PC-9 (cell line): ENCODE measurements at places on chromosomes 2 and 18. TPM values are rescaled to one million over a fixed set of nuclear protein-coding genes. Genes with fewer than 3 reads are reported as not detected.

Gene SDC1
- total RNA-seq, result 114 and 128 TPM in 2 replicates

DNA sequence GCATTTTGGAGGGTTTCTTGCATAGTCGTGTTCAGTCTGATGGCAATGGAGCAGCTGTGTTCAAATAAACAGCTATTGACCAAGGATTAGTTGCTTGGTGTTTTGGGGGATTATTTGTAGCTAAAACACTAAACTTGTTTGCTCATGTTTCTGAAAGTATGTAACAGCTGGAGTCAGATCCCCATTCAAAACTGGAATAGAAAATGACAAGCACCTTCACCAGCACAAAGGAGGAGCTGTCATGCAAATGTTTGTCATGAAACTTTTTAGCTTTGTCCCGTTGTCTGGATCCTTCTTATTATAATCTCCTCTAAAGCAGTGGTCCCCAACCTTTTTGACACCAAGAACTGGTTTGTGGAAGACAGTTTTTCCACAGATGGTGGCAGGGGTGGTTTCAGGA is 96.9 kb upstream of the ZNF236 start:
- no peak overlapping the region for H3K4me3 ChIP-seq
- H3K27me3 ChIP-seq, result peaks cover 52% of the 10 kb centered on the region
- H3K4me1 ChIP-seq, result no peaks in the 10 kb centered on the region
- no peak for DNase-seq
- H3K27ac ChIP-seq, result no peak overlapping the region
- no peaks in the 10 kb centered on the region for H3K36me3 ChIP-seq

DNA sequence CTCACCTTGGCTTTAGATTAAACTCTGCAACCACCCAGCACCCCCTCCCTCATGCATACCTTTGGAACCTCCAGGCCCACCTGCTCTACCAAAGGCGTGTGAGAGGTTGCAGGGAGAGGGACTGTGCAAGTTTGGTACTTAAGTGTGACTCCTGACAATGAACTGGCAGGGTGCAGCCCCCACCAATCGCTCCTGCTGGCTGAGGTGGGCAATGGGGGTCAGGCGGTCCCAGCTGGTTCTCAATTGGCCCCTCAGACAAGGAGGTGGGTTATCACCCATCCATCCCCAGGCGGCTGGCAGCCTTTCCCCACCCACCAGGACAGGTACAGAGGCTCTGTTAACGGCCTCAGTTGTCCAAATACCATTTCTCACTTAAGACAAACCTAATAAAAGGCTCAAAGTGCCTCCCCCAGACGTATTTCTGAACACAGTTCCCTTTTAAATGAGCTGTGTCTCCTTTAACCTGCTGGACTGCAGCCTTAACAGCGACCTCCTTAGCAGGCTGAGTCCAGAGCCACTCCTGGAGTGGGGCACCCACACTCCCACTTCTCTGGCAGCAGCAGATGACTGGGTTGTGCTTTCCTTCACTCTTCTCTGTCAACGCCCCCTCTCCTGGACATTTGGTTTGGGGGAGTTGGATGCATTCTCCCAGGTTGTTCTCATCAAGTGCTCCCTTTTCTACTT is 169.2 kb upstream of the SMAD2 start:
- H3K36me3 ChIP-seq, result no peaks in the 10 kb centered on the region
- DNase-seq, result no peak
- peaks cover 5% of the 10 kb centered on the region; the same call in 1 of the 2 replicates for H3K27me3 ChIP-seq
- H3K27ac ChIP-seq, result no peak overlapping the region

DNA sequence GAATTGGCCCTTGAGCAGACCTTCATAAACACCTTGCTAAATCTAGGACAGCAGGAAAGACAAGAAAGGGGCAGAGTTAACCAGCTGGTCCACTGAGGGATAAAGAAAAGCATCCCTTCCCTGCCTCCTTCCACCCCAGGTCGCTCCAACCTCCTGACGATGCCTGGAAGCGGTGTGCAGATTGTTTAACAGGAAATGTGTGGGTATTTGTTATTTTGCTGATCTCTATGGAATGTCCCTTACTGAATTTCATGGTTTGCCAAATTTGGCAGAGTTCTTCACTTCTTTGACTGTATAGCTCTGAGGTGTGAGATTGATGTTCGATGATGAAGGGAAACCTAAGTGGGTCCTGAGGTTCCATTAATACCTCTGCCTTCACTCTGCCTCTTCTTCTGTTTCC is 72.9 kb downstream of the MAP3K20 start:
- peaks cover 26% of the 10 kb centered on the region for H3K4me1 ChIP-seq
- no peaks in the 10 kb centered on the region for H3K36me3 ChIP-seq
- no peak overlapping the region for H3K27ac ChIP-seq
- DNase-seq, result no peak
- no peak overlapping the region for H3K4me3 ChIP-seq
- no peaks in the 10 kb centered on the region for H3K27me3 ChIP-seq

DNA sequence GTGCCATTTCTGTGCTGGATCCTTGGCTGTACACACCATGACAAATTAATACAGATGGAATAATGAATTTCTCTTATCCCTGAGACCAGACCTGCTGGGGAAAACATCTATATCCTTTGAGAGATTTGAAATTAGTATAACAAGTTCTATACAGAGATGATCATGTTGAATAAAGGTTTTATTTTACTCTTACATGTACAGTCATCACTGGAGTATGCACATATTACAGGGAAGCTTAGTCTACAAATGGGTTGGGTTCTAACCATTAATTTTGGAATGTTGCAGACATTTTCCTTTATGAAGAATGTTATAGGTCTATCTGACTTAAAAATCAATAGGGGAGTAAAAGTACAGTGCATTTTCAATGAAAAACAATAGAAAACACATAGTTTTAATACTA is 29.9 kb upstream of the MMADHC start:
- H3K4me3 ChIP-seq, result no peak overlapping the region
- DNase-seq, result no peak
- H3K27me3 ChIP-seq, result no peaks in the 10 kb centered on the region
- no peaks in the 10 kb centered on the region for H3K4me1 ChIP-seq

Gene KIF1A
- not detected in 2 replicates for total RNA-seq

Gene SERPINB2
- 0.73 TPM in 1 of 2 replicates, not detected in the other for total RNA-seq

DNA sequence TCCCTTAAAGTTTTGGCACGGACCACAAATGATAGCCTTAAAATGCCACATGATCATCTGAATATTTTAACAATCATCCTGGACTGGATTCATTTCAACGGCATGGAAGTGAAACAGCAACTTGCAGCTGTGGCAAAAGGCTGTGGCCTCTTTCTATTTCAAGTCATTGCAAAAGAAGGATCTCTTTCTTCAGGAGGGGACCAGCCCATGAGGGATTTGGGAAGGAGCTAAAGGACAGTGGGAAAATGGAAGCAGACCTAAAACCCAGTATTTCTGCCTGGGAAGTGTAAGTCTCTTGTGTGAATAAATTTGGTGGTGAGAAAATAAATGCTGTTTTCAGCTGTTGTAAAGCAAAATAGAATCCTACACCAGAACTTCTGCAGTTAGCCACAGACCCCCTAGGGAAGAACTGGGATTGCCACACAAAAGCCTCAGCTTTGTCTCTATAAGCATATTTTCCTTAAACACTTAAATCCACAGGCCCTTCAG is 107.3 kb upstream of the ZFP36L2 start:
- no peaks in the 10 kb centered on the region for H3K36me3 ChIP-seq
- no peaks in the 10 kb centered on the region for H3K4me1 ChIP-seq
- no peaks in the 10 kb centered on the region for H3K27me3 ChIP-seq
- H3K27ac ChIP-seq, result no peak overlapping the region
- H3K4me3 ChIP-seq, result no peak overlapping the region
- no peak for DNase-seq

Gene KIAA2012
- not detected in 2 replicates for total RNA-seq

Gene TUBA4B
- not detected in 2 replicates for total RNA-seq

Gene FAHD2B
- total RNA-seq, result 28.8 and 38.6 TPM in 2 replicates

GRCh38 chr2:30139131-30139870 is 7.5 kb upstream of the YPEL5 start:
- no peaks in the 10 kb centered on the region for H3K27me3 ChIP-seq
- no peak for DNase-seq
- no peaks in the 10 kb centered on the region for H3K36me3 ChIP-seq
- H3K27ac ChIP-seq, result no peak overlapping the region
- H3K4me1 ChIP-seq, result no peaks in the 10 kb centered on the region

- no peak for DNase-seq
- no peaks in the 10 kb centered on the region for H3K27me3 ChIP-seq
- no peak overlapping the region for H3K27ac ChIP-seq
- no peaks in the 10 kb centered on the region for H3K36me3 ChIP-seq
Measured at GRCh38 chr18:79336556-79337142, 59.1 kb upstream of the NFATC1 start.

DNA sequence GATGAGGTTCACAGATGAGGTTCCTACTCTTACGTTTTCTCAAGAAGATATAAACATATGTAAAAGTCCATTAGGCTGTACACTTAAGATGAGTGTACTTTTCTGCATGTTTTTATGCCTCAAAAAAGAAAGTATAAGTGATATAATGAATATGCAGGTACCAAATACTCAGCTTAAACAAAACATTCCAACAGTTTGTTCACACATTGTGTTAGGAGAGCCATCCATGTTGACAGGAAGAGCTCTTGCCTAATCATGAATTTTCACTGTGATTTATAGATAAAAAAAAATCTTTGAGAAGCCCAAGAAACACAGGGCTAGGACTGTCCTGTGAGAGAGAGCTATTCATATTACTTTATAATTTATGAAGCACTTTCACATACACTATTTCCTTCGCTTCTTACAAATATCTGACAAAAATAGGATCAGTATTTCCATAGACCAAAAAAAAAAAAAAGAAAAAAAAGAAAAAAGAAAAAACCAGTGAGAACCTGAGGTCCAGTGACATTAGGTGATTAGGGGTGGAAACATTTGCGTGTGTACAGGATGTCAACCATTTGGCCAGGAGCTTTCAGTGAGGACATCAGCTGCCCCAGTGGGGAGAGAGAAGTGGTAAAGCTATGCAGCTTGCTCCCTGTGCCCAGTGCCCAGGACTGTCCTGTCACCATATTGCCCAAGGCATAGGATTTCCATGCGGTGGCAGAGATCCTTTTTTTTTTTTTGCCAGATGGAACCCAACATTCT is 38.7 kb downstream of the BUB1 start:
- no peaks in the 10 kb centered on the region for H3K27me3 ChIP-seq
- H3K27ac ChIP-seq, result no peak overlapping the region
- H3K4me3 ChIP-seq, result no peak overlapping the region
- peaks cover 13% of the 10 kb centered on the region for H3K36me3 ChIP-seq
- no peak for DNase-seq
- no peaks in the 10 kb centered on the region for H3K4me1 ChIP-seq

Gene COL6A3
- 0.57 and 0.75 TPM in 2 replicates for total RNA-seq

- no peak for DNase-seq
- H3K4me3 ChIP-seq, result no peak overlapping the region
- H3K4me1 ChIP-seq, result no peaks in the 10 kb centered on the region
- no peaks in the 10 kb centered on the region for H3K27me3 ChIP-seq
Measured at GRCh38 chr2:181047829-181048228, 67.4 kb downstream of the UBE2E3 start.

DNA sequence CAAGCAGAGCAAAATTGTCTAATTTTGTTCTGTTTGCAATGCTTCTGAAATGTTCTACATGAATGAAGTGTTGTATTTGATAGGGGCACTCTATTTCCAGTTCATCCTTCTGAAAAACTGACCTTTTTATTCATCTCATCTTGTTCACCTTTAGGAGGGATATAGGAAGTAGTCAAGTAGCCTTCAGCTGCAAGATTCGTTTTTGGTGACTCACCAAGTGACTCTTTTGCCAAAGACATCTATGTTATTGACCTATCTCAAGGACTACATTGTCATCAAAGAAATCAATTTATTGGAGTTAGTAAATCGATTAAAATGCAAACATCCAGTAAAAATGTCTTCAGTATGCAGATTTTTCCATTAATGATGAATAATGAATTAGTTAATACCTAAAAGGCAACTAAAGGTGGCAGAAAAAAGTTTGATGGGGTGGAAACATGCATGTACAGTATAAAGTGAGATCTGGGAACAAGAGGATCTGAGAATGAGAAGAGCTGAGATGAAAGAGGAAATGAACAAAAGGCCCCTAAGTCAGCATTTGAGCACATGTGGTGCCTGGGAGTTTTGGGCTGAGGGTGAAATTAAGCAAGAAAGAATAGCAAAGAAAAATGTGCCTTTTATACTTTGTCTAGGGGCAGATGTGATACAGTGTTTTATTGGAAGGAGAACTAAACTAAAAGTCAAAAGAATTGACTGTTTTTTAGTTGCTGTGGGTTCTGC is 255.1 kb upstream of the LINC00305 start:
- DNase-seq, result no peak
- H3K36me3 ChIP-seq, result no peaks in the 10 kb centered on the region
- H3K27me3 ChIP-seq, result no peaks in the 10 kb centered on the region
- no peak overlapping the region for H3K27ac ChIP-seq

GRCh38 chr18:9025091-9025838 is 77.2 kb upstream of the NDUFV2 start:
- no peak overlapping the region for H3K27ac ChIP-seq
- peaks cover 8% of the 10 kb centered on the region; the same call in 1 of the 2 replicates for H3K4me1 ChIP-seq
- no peak overlapping the region for H3K4me3 ChIP-seq
- H3K27me3 ChIP-seq, result no peaks in the 10 kb centered on the region
- peak; percentile 87 for DNase-seq

Gene FAM161A
- 8.4 and 12.2 TPM in 2 replicates for total RNA-seq

DNA sequence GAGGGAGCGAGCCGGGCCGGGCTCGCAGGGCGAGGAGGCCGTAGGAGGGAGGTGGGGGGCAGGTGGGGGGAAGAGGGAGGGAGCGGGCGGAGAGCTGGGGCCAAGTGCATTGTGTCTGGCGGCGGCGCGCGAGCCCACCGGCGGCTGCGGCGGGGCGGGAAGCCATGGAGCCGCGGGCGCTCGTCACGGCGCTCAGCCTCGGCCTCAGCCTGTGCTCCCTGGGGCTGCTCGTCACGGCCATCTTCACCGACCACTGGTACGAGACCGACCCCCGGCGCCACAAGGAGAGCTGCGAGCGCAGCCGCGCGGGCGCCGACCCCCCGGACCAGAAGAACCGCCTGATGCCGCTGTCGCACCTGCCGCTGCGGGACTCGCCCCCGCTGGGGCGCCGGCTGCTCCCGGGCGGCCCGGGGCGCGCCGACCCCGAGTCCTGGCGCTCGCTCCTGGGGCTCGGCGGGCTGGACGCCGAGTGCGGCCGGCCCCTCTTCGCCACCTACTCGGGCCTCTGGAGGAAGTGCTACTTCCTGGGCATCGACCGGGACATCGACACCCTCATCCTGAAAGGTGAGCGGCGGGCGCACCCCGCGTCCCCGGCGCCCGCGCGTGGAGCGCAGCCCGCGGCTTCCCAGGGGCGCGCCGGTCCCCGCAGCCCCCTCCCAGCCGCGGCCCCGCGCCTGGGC is at the start of gene TMEM178A:
Gene TMEM178A (plus strand): TSS at position 107 of the 680 bp plus-strand sequence. CDS start 58 bp downstream, at position 165.
- H3K27me3 ChIP-seq, result 0 out of 2 replicates have a peak, but pooled peaks cover 4% of the 10 kb centered on the region
- no peaks in the 10 kb centered on the region for H3K4me1 ChIP-seq
- no peak within 1 kb of the TSS for H3K27ac ChIP-seq
- H3K36me3 ChIP-seq, result no peaks in the 10 kb centered on the region

DNA sequence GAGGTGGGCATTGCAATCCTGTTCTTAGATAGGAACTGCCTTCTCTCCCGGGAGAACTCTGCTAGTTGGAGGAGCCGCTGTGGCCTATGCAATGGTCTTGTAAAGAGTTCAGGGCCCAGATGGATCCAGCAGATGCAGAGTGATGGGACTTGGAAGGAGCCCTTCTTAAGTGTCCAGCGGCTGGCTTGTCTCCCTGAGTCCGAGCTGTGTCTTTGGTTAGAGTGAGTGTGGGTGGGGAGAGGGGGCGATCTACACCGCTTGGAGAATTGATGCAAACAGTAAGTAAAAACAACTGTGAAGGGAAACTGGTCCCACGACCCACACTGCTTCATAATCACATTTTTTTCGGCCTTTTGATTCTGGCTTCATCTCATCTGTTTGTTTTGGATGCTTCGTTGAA is 89.8 kb upstream of the CYRIA start:
- DNase-seq, result no peak
- H3K27ac ChIP-seq, result no peak overlapping the region
- no peak overlapping the region for H3K4me3 ChIP-seq
- no peaks in the 10 kb centered on the region for H3K36me3 ChIP-seq
